Pancreas (tissue), 10 donors: ENCODE measurements at places on chromosomes 3 and 15. TPM values are rescaled to one million over a fixed set of nuclear protein-coding genes. Genes with fewer than 3 reads are reported as not detected.

DNA sequence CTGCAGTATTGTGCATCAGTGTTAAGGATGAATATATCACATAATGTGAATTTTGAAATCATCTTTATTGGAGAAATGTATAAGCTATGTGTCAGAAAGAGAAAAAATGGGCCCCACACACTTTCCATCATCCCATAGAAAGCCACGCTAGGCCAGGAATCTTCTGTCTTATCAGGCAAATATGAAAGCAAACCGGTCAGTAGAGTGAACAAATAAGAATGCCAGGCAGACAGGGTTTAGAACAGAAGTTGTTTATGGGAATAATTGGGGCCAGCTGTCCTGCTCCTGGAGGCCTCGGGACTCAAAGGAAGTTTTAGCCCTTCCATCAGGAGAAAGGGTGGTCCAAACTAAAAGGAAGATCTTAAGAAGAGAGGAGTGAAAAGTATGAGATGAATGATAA, 39.5 kb downstream of the ZNF280D start:
- H3K27me3 ChIP-seq: no peaks in the 10 kb centered on the region
- H3K36me3 ChIP-seq: peaks cover 5% of the 10 kb centered on the region
- no peak for DNase-seq
- no peaks in the 10 kb centered on the region for H3K4me1 ChIP-seq
- H3K4me3 ChIP-seq: no peak overlapping the region

GRCh38 chr15:41934843-41935242, 37.5 kb downstream of the EHD4 start:
- H3K36me3 ChIP-seq: no peaks in the 10 kb centered on the region
- no peak overlapping the region for H3K4me3 ChIP-seq
- H3K27ac ChIP-seq: no peak overlapping the region
- no peaks in the 10 kb centered on the region for H3K27me3 ChIP-seq
- peaks cover 17% of the 10 kb centered on the region for H3K4me1 ChIP-seq
- DNase-seq: no peak

GRCh38 chr3:143810953-143811265, 37.4 kb downstream of the SLC9A9 start:
- H3K27ac ChIP-seq: no peak overlapping the region
- no peak overlapping the region for H3K4me3 ChIP-seq
- H3K36me3 ChIP-seq: no peaks in the 10 kb centered on the region
- H3K27me3 ChIP-seq: no peaks in the 10 kb centered on the region
- no peak for DNase-seq
- no peaks in the 10 kb centered on the region for H3K4me1 ChIP-seq

- no peak overlapping the region for H3K4me3 ChIP-seq
- no peaks in the 10 kb centered on the region for H3K36me3 ChIP-seq
- no peak overlapping the region for H3K27ac ChIP-seq
- DNase-seq: no peak
- H3K27me3 ChIP-seq: no peaks in the 10 kb centered on the region
These were observed 252.6 kb upstream of the MRPL3 start for GRCh38 chr3:131755380-131755779.

DNA sequence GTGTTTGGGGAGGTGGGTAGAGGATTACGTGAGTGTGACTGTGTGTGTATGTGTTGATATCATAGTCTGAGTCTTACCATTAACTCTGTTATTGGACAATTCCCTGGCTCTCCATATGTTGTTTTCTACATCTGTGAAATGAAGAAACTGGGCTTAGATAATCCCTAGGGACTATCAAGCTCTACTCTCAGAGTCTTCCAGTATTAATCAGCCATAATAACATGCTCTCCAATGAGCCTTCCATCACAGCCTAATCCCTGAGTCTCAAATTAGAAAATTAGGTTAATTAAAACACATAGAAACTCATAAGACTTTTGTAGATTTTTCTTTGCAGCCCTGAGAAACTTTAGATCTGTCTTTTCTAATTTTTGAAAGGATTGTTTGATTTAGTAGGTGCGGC, 404.2 kb upstream of the RARB start:
- no peak overlapping the region for H3K27ac ChIP-seq
- no peaks in the 10 kb centered on the region for H3K27me3 ChIP-seq
- no peaks in the 10 kb centered on the region for H3K36me3 ChIP-seq
- H3K4me1 ChIP-seq: no peaks in the 10 kb centered on the region
- H3K4me3 ChIP-seq: no peak overlapping the region
- no peak for DNase-seq

GRCh38 chr3:193573403-193574191, 18.9 kb upstream of the ATP13A4 start:
- no peak overlapping the region for H3K27ac ChIP-seq
- H3K36me3 ChIP-seq: no peaks in the 10 kb centered on the region
- H3K4me1 ChIP-seq: no peaks in the 10 kb centered on the region
- no peak for DNase-seq

GRCh38 chr3:153925841-153926514, 195.2 kb upstream of the ARHGEF26 start:
- no peaks in the 10 kb centered on the region for H3K36me3 ChIP-seq
- H3K4me3 ChIP-seq: no peak overlapping the region
- no peaks in the 10 kb centered on the region for H3K27me3 ChIP-seq
- no peak for DNase-seq
- H3K4me1 ChIP-seq: no peaks in the 10 kb centered on the region

GRCh38 chr3:25043177-25043576, 384.9 kb upstream of the RARB start:
- DNase-seq: no peak
- no peaks in the 10 kb centered on the region for H3K4me1 ChIP-seq
- H3K36me3 ChIP-seq: no peaks in the 10 kb centered on the region
- no peaks in the 10 kb centered on the region for H3K27me3 ChIP-seq

GRCh38 chr15:74614744-74615507, 710 bp upstream of the CLK3 start:
- H3K27ac ChIP-seq: peak overlapping the region; percentile 98
- peak overlapping the region; percentile 84 for H3K4me3 ChIP-seq
- H3K4me1 ChIP-seq: peaks cover 13% of the 10 kb centered on the region
- peaks cover under 1% of the 10 kb centered on the region for H3K36me3 ChIP-seq

DNA sequence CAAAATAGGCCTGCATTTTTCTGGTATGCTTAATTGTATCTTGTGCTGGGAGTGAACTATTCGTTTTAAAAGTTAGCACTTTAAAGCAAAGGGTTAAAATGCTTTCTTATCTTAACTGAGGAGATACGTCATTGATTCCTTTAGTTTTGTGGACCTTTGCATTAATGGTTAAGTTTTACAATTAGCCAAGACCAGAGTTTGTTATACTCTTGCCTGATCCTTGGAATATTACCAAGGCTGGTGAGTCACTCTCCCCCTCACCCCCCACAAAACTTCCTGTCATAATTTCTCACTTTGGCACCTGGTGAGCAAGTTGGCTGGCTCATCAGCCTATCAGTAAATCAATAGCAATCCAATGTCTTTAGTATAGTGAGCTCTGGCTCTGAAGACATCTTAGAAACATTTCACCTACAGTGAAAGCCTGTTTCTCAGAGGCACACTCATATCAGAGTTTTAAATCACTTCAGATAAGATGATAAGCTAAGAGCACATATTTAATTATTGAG, 26.7 kb downstream of the SLC2A2 start:
- peaks cover 48% of the 10 kb centered on the region for H3K4me1 ChIP-seq
- H3K36me3 ChIP-seq: no peaks in the 10 kb centered on the region
- no peaks in the 10 kb centered on the region for H3K27me3 ChIP-seq
- peak overlapping the region; percentile 56 for H3K27ac ChIP-seq
- no peak overlapping the region for H3K4me3 ChIP-seq
- no peak for DNase-seq

GRCh38 chr3:59963676-59964075, 913.9 kb upstream of the CFAP20DC start:
- H3K36me3 ChIP-seq: no peaks in the 10 kb centered on the region
- no peak overlapping the region for H3K27ac ChIP-seq
- H3K4me1 ChIP-seq: no peaks in the 10 kb centered on the region
- no peaks in the 10 kb centered on the region for H3K27me3 ChIP-seq

DNA sequence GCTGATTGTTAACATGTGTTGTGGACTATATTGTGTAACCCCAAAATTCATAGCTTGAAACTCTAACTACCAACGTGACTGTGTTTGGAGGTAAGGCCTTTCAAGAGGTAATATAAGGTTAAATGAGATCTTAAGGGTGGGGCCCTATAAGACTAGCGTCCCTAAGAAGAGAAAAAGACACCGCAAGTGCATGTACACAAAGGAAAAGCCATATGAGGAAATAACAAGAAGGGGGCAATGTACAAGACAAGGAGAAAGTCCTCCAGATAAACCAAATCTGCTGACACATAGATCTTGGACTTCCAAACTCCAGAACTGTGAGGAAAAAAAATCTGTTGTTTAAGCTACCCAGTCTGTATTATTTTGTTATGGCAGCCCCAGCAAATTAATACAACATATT, 8.6 kb downstream of the DMXL2 start:
- no peak overlapping the region for H3K27ac ChIP-seq
- H3K4me3 ChIP-seq: no peak overlapping the region
- DNase-seq: no peak
- H3K27me3 ChIP-seq: no peaks in the 10 kb centered on the region
- no peaks in the 10 kb centered on the region for H3K36me3 ChIP-seq
- no peaks in the 10 kb centered on the region for H3K4me1 ChIP-seq

DNA sequence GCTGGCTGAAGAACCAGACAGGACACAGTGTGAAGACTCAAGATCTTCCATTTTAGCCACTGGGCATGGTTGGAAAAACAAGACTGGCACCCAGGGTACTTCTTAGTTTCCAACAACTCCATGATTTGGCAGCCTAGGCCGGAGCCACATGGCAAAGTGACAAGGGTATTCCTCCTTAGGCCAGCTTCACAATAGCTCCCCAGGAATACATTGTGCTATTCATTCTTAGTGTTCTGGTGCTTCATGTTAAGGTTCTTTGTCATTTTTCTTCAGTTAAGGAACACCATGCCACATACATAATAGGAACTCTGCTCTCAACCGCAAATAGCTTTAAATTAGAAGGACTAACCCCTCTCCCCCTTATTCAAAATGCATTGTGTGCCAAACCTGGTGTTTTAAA, 8.0 kb upstream of the FILIP1L start:
- no peaks in the 10 kb centered on the region for H3K27me3 ChIP-seq
- H3K4me1 ChIP-seq: no peaks in the 10 kb centered on the region
- H3K36me3 ChIP-seq: no peaks in the 10 kb centered on the region

- no peak for DNase-seq
- no peaks in the 10 kb centered on the region for H3K36me3 ChIP-seq
- H3K27ac ChIP-seq: no peak overlapping the region
- no peaks in the 10 kb centered on the region for H3K4me1 ChIP-seq
- no peak overlapping the region for H3K4me3 ChIP-seq
- no peaks in the 10 kb centered on the region for H3K27me3 ChIP-seq
These were observed 277.3 kb downstream of the UACA start for GRCh38 chr15:70486012-70486411.

DNA sequence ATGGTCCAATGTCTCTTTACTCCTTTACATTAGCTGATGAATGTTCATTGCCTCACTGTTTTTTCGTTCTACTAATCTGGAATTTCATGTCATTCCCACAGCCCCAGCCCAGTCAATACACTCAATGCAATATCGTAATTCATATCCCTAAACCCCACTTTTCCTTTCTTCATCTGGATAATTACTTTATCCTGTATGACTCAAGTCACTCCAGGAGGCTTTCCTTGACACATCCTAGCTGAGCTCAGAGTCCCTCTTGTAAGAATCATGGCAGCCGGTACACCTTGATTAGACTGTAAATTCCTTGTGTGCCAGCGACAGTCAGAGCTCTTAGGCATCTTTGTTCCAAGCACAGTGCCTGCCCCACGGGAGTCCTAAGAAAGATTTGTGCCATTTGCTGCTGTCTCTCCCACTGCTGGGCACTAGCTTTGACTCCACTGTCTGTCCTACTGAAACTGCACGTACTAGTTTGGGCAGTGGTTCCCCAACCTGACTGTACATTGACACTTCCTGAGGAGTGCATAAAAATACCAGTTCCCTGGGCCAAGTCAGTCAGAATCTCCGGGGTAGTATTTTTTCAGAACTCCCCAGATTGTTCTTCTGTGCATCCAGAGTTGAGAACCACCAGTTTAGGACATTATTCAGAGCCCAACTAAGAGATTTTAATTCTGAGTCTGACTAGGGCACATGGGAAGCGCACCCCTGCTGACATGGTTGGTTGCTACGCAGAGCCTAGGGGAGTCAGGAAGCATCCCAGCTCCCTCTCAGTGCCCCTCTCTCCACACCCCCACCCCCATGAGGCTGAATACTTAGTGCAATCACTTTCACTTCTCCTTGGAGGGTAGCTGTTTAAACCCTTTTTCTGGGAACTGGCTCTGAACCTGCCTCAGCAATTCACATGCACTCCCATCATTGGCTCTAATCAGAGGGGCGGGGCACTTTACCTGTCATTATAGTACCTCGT, 19.5 kb upstream of the C3orf70 start:
- no peak for DNase-seq
- no peaks in the 10 kb centered on the region for H3K4me1 ChIP-seq
- no peak overlapping the region for H3K4me3 ChIP-seq
- no peaks in the 10 kb centered on the region for H3K27me3 ChIP-seq
- H3K36me3 ChIP-seq: no peaks in the 10 kb centered on the region

DNA sequence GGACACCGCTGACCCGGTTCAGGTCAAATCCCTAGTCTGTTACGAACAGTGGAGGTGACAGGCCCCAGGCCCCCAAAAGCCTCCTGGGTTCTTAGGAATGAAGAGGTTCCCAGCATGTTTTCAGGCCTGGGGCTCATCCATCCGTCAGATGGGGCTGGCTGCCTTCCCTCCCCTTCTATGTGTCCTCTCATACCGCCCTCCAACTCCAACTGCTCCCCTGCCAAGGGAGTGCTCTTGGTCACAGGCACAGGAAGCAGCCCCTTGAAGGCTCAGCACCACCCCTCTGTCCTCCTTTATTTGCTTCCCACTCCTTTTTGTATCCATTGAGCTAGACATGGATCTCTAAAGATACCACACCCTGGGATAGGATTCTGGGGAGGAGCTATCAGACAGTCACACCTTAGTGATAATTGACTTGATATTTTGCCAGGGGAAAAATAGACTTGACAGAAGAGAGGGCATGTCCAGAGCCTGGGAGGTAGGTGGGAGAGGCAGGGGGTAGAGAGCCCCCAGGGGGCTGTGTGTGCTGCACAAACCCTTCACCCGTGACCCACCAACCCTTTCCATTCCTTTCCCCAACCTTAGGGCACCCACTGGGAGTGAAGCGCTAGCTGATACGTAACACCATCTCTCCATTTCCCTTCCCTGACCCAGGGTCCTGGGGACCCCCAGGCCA, 10.7 kb upstream of the CSPG4 start:
- H3K36me3 ChIP-seq: no peaks in the 10 kb centered on the region
- no peak for DNase-seq
- no peak overlapping the region for H3K27ac ChIP-seq
- H3K4me3 ChIP-seq: no peak overlapping the region
- no peaks in the 10 kb centered on the region for H3K4me1 ChIP-seq

- H3K36me3 ChIP-seq: no peaks in the 10 kb centered on the region
- no peak overlapping the region for H3K4me3 ChIP-seq
- H3K27me3 ChIP-seq: no peaks in the 10 kb centered on the region
These were observed 290.5 kb downstream of the NAALADL2 start for GRCh38 chr3:175149675-175150074.

GRCh38 chr3:102089904-102090720, 240.8 kb downstream of the NFKBIZ start:
- no peaks in the 10 kb centered on the region for H3K36me3 ChIP-seq
- H3K4me3 ChIP-seq: no peak overlapping the region
- H3K27ac ChIP-seq: no peak overlapping the region
- DNase-seq: no peak
- H3K4me1 ChIP-seq: no peaks in the 10 kb centered on the region

EFCC1 gene
- polyA plus RNA-seq: 6.1 TPM

C3orf33 gene
- polyA plus RNA-seq: 5.7 TPM

ARPP21 gene
- 0.31 TPM for polyA plus RNA-seq
